Amygdala (tissue), 56 donors: ENCODE measurements at places on chromosomes 1 and 21.

DNA sequence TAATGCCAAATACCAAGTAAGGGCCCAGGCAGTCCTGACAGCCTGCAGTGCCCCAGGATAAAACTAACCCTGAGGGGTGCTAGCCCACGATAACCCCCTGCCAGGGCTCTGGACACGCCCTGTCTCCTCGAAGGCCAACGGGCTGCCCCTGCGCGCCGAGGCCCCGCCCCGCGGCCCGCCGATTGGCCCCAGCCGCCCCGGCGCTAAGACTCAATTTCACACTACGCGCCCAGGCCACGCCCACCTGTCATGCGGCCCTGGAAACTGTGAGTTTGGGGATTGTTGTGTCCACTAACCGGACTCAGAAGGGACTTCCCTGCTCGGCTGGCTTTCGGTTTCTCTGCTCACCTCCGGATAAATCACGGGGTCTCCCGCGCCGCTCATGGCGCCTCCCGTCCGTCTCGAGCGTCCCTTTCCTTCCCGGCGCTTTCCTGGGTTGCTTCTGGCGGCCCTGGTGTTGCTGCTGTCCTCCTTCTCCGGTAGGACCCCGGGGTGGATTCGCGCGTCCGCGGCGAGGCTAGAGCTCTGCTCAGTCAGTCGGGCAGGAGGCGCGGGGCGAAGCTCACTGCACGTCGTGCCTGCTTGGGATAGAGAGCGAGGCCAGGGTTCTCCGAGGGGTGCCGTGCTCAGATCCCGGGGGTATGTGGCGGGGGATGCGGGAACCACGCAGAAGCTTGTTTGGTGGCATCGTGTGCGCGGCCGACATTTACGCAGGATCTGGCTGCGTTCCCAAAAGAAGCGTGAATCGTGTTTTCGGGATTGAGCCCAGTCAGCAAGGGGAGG, at the start of gene CR1L:
Gene CR1L (plus strand): TSS at position 282 of the 783 bp plus-strand sequence. CDS start 101 bp downstream, at position 383.
- DNase-seq: no peak

- DNase-seq: no peak
Observed at GRCh38 chr1:11407301-11407994, 71.5 kb upstream of the DISP3 start.

GRCh38 chr1:47710329-47711071, 272.7 kb downstream of the FOXD2 start:
- DNase-seq: peak; percentile 15

- no peak for DNase-seq
Observed at GRCh38 chr1:178066296-178066907, 27.5 kb upstream of the RASAL2 start.

DNA sequence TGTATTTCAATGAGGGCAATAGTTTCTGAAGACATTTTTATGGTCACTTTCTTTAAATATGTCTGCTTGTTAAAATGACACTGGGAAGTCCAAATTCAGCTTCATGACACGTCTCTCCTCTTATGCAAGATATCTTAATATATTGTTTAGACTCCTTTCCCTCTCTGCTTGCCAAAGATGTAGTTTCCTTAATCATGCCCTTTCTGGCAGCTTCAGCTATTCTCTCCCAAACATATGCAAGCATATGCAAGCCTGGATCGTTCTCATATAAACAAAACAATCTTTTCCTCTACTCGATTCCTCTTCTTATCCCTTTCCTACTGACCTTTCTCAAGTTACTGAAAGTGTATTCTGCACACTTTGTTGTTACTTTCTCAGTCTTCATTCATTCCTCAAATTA, 372.2 kb downstream of the PTBP2 start:
- no peak for DNase-seq

DNA sequence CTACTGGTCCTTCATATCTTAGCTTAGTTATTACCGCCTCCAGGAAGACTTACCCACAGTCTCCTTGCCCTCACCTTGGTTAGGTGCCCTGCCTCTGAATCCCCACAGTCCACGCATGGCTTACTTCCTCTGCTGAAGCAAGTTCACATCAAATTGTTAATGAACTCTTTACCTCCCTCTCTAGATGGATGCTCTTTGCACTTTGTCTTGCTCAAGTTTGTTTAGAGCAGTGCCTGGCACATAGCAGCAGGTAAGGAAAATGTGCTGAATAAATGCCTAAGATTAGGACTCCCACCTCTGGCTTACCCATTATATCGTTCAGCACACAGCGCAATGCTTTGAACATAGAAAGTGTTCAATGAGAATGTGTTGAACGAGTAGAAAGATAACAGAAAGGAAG, 90.5 kb downstream of the BEND5 start:
- no peak for DNase-seq

DNA sequence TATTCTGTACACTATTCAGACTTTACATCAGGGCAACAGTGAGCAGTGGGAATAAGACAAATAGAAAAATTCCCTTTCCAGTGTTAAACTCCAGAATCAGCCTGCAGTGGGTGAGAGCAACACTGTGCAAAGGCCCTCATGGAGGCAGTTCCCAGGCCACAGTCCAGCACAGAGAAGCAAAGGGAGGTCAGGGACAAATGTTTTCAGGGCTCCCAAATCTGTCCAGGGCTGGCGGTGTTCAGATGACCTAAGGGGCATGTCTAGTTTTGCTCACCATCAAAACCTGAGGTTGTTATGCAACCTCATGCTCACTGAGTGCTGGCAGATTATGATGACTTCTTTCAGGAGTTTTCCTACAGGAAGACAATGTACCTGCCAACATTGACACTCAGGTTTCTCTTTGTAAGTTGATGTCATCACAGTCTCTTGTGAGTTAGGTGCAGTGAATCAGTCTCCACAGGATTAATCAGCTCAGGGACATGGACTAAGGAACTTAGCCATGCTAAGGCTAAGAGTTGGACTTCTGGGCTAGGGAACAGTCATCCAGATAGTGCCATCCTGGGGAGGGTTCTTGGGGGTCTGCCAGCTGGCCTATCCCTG, 3.6 kb upstream of the LCE5A start:
- no peak for DNase-seq

GRCh38 chr1:15148475-15148874, 5.1 kb upstream of the TMEM51 start:
- no peak for DNase-seq

DNA sequence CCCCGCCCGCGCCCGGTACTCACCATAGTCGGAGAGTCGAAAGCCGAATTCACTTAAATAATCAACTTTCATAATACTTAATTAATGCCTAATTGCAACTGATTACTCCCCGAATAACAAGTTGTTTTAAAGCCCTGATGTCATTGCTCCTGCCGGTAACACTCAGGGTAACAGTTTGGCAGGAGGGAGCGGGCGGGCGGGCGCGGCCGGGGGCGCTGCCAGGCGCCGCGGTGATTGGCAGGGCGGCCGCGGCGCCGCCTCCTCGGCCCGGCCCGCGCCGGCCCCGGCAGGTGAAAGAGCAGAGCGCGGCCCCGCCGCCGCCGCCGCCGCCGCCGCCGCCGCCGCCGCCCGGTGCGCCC, 102.2 kb downstream of the CASZ1 start:
- DNase-seq: no peak

- no peak for DNase-seq
Observed at GRCh38 chr1:99950486-99950885, 19.3 kb upstream of the SLC35A3 start.

- no peak for DNase-seq
Observed at GRCh38 chr1:166153525-166154314, 13.1 kb downstream of the FAM78B start.

DNA sequence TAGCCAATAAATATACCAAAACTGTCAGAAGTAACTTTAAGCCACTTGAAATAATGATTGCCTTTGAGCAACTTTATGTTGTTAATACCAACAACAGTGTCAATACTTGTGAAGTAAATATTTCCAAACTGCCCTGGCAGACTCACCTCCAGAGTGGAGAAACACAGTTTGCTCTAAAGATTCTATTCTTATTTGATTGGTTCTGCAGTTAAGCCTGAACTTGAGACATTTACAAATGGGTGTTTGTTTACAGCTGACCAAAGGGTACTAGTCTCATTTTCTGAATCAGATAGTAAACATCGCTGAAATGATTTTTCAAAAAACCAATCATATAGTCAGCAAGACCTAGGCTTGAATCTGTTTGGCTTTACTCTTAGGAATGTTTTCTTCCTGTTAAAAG, 1.3 kb upstream of the MYOC start:
- DNase-seq: no peak

GRCh38 chr1:24860841-24861240, 69.2 kb downstream of the RUNX3 start:
- DNase-seq: no peak

DNA sequence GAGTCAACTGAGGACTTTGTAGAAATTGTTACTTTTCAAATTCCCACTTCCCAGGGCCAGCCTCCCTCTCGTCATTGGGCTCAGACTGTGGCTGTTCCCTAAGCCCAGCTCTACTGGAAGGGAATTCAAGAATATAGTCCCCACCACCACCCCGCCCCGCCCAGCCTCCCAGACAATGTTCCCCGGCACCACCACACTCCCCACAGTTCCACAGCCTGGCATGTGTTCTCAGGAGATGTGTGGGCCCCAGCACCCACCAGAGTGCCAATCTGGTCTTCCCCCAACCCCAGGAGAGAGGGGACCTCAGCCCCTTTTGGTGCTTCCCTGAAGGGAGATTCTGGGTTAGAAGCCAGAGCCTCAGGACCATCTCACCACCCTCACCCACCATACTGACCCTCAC, 120.1 kb downstream of the SYT2 start:
- DNase-seq: no peak

- peak; percentile 57 for DNase-seq
Observed at GRCh38 chr1:204267191-204267601, 53.4 kb upstream of the GOLT1A start.

DNA sequence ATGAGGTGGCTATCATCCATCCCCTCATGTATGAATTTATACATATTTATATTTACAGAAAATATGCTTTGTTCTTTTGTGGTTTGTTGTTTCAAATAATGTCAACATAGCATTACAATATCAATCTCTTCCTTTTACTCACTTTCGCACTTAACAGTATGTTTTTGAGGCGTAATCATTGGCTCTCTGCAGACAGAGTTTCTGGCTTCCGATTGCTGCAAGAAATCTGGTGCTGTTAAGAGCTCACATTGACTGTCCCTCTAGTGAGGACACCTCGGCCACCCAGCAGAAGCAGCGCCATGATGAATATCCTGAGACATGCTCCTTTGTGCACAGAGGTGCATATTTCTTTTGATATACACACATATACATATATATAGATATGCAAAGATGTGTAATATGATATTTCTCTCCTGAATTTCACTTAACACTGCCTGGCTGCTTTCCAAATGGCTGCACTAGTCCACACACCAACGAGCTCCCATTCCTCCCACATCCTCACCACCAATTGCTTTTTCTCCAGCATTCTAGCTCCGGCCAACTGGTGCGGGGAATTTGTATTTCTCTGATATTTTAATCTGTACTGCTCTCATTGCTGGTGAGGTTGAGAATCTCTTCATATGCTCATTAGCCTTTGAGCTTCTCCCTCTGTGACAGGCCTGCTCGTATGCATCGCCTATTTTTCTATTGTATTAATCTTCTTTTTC, 248.4 kb downstream of the SIPA1L2 start:
- DNase-seq: no peak
